ENCODE measurements at places on chromosomes 1 and 21.

- no peak for DNase-seq
Observed at GRCh38 chr1:48977273-48977672, 200.6 kb upstream of the BEND5 start.

DNA sequence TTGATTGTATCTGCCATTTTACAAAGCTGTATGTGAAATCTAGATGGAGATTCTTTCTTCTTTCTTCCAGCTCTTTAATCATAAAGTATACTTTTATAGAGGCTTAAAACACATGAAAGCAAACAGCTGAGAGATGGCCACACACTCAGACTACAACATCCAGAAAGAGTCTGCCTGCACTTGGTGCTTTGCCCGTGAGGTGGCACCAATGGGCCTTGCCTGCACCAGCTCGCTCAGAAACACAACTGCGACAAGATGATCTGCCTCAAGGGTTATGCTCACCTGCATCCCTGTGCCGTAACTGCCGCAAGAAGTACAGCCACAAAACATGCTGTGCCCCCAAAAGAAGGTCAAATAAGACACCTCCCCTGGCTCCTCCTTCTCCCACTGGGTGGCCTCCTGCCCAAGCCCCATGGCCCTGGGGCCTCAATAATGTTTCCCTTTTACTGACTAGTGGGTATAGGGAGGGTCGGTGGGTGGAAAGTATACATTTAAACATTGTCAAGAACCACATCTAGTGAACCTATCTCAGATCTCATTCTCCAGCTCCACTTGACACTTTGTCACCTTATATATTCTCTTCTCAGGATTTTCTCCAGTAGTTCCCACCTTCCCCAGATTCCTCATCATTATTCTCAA, 66.7 kb upstream of the ANGPTL3 start:
- DNase-seq = no peak

DNA sequence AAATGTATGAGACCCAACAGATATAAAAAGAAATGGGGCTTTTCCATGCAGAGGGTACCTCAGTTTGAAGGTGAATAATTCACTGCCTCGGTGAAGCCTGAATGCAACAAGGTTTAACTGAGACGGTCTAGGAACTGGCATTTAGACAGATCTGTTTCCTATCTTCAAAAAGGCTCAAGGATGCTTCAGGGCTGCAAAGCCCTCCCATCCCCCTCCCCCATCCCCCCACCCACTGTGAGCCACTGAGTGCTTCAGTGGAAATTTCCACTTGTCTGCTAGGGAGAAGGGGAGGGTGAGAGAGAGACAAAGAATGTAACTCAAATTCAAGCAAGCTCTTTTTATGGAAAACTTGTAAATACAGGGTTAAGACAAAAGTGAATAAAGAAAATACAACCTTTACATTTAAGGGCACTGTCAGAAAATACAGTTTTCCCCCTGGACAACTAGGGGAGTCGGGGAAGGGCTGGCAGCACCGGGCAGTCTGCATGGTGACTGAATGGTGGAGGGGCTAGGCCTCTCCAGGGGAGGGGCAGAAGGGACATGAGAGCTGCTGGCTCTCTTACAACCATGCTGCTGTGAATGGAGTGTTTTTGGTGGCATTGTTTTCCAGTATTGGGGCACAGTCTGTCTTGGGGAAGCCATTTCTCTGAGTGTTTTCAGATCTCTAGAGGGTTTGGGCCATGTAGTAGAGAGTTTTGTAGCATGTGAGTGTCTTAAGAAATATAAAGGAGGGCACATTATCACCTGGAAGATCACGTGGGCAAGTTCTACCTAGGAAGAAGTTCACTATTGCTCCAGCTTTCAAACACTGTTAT, 56.7 kb downstream of the MRPS6 start:
- peak; percentile 4 for DNase-seq

DNA sequence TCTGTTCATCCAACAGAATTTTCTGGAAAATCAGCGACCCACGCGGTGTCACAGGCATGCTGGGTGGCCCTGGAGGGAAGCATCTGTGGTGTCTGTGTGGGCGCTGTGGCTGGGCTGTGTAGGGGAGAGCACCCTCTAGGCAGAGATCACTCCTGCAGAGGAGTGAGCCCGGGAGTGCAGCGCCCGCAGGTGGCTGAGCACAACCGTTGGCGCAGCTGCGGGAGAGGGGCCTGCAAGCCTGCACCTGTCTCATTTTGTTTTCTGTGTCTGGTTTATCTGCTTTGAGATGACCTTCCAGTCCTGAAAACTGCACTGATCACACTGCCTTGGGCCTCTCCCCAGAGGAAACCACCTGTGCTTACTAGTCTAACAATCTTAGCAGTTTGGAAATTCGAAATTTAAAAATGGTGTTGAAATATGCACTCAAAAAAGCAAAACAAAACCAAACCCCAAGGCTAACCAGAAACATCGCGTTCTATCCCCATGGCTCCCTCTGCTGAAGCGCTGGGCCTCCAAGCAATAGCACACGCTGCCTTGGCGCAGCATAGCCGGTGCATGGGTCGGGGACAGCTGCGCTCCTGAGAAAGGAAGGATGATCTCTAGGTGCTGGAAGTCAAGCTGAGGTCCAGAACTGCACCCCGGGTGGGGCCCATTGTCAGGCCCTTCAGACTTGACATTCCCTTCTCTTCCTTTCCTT, 4.8 kb downstream of the FAM3B start:
- no peak for DNase-seq

GRCh38 chr1:203354246-203354645, 3.3 kb upstream of the FMOD start:
- DNase-seq = no peak

GRCh38 chr1:50106095-50106761, 2.5 kb upstream of the ELAVL4 start:
- DNase-seq = no peak

- no peak for DNase-seq
Observed at GRCh38 chr1:66354311-66355201, 179.4 kb upstream of the SGIP1 start.

DNA sequence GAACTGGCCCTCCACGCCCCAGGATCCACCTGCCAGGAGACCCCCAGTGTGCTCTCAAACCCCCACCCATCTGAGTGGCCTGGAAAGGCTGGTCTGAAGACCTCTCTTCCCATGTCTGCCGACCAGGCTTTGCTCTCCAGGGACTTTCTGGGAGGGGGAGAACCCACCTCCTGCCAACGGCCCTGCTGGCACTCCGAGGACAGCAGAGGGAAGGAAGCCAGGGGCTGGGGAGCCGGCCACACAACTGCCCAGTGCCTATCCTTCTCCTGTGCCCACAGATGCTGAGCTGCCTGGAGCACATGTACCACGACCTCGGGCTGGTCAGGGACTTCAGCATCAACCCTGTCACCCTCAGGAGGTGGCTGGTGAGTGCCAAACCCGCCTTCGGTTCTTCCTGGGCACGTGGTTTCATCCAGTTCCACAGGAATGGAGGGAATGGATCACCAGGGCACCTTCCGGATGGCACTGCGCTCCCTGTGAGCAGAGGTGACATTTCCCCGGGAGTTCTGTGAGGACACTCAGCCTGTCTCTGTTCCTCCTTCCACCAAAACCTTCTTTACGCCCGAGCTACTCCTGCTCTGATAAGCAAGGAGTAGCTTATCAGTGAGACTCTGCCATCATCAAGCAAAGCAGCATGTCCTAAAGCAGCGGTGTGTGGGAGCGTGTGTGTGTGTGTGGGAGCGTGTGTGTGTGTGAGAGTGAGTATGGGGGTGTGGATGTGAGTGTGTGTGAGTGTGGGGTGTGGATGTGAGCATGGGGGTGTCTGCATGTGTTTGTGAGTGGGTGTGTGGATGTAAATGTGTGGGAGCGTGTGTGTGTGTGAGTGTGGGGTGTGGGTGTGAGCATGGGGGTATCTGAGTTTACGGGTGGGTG, 105.5 kb downstream of the PDE9A start:
- no peak for DNase-seq

- DNase-seq = no peak
Observed at GRCh38 chr1:246107516-246108277, 399.4 kb downstream of the SMYD3 start.

All from activated CD4-positive, alpha-beta T cell treated with anti-CD3 and anti-CD28 coated beads, Interleukin-2, Interleukin-4, amounts not matched to agents 100 ng/mL and 50 ng/mL, durations not matched to agents 16 hours and 8 hours (primary cell).